ENCODE measurements at places on chromosomes 3 and 15.

GRCh38 chr3:192816351-192816750, 89.0 kb upstream of the FGF12 start:
- no peak for DNase-seq

- no peak for DNase-seq
Measured at GRCh38 chr3:122843604-122844003, 48.7 kb downstream of the SLC49A4 start.

DNA sequence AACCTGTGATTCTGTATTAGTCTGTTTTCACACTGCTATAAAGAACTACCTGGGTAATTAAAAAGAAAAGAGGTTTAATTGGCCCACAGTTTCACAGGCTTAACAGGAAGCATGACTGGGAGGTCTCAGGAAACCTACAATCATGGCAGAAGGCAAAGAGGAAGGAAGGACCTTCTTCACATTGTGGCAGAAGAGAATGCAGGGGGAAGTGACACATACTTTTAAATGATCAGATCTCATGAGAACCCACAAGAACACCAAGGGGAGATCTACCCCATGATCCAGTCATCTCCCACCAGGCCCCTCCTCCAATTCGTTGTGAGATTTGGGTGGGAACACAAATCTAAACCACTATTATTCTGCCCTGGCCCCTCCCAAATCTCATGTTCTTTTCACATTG, 6.1 kb downstream of the ZKSCAN7 start:
- DNase-seq: no peak

DNA sequence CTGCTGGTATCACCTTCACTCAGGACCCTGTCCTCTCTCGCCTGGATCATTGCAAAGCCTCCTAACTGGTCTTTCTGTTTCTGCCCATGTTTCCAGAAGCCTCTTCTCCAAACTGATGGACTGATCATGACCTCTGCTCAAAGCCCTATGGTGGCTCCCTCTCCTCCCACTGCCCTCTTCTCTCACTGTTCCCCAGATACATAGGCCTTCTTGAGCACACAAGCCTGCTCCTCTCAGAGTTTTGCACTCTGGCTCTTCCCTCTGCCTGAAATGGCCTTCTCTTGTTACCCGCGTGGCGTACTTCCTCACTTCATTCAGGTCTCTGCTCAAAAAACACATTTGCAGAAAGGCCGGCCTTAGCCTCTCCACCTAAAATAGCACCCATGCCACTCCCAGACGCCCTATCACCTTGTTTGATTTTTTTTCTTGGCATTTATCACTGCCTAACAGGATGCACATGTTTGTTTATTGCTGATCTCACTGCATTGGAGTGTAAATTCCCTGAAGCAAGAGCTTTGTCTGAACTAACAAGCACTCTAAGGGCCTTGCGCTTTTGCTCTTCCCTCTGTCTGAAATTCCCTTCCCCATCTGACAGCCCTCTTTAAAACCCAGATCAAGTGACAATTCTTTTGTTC, 1.4 kb upstream of the ETFA start:
- no peak for DNase-seq

- DNase-seq: no peak
Measured at GRCh38 chr3:134817297-134817696, 22.2 kb downstream of the EPHB1 start.

DNA sequence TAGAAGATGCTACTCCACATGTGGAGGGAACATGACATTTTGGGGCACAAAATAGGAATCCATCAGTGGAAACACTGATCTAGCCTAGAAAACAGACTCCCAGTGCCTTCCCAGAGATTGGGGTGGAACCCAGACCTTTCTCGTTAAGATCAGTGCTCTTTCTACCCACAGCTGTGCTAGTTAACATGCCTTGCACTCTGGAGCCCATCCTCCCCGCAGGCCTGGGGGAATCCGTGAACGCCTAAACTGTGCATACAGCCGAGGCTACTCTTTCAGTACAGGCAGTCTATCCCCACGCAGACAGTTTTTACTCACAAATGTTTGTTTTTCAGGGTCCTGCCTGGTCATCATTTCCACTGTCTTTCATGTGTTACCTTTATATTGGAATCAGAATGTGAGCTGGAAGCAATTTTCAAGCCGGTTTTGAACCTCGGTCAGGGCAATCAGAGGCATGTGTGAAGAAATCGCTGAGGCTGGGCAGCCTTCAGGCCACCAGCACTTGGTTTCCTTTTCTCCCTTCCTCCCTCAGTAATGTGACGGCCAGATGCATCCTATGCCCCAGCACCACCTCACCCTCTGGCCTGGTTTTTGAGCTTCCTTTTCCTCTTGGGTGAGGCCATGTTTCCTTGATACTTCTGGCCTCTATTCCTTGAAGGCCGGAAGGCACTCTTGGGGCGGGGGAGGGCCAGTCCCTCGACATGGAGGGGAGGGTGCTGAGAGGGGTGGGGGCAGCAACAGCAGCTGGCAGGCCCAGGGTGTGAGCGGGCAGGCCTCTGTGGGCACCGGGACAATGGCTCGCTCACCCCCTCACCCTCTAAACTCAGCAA, 123.6 kb upstream of the GALNT15 start:
- peak; percentile 54 for DNase-seq

Data from heart left ventricle (tissue), 16 donors.